ENCODE measurements at places on chromosomes 13 and 19. TPM values are rescaled to one million over a fixed set of nuclear protein-coding genes. Genes with fewer than 3 reads are reported as not detected.

DNA sequence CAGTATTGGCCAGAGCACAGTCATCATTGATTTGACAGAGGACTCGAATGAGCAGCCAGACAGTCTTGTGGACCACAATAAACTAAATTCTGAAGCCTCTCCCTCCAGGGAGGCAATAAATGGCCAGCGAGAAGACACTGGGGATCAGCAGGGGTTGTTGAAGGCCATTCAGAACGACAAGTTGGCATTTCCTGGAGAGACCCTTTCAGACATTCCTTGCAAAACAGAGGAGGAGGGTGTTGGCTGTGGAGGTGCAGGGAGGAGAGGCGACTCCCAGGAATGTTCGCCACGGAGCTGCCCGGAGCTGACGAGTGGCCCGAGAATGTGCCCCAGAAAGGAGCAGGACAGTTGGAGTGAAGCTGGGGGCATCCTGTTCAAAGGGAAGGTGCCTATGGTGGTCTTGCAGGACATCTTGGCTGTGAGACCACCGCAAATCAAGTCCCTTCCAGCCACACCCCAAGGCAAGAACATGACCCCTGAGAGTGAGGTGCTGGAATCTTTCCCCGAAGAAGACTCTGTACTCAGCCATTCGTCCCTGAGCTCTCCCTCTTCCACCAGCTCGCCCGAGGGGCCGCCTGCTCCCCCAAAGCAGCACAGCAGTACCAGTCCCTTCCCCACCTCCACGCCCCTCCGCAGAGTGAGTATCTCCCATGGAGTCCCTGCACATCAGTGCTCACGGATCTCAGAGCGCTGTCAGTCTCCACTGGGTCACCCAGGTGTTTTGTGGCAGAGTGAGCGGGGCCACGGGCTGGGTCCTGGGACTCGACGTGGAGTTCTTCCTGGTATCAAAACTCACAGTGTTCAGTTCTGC is 6.9 kb downstream of the CHAF1A start:
- H3K36me3 ChIP-seq = no peaks in the 10 kb centered on the region
- H3K27ac ChIP-seq = no peak overlapping the region
- H3K27me3 ChIP-seq = no peaks in the 10 kb centered on the region
- H3K4me1 ChIP-seq = no peaks in the 10 kb centered on the region
- no peak for DNase-seq

DNA sequence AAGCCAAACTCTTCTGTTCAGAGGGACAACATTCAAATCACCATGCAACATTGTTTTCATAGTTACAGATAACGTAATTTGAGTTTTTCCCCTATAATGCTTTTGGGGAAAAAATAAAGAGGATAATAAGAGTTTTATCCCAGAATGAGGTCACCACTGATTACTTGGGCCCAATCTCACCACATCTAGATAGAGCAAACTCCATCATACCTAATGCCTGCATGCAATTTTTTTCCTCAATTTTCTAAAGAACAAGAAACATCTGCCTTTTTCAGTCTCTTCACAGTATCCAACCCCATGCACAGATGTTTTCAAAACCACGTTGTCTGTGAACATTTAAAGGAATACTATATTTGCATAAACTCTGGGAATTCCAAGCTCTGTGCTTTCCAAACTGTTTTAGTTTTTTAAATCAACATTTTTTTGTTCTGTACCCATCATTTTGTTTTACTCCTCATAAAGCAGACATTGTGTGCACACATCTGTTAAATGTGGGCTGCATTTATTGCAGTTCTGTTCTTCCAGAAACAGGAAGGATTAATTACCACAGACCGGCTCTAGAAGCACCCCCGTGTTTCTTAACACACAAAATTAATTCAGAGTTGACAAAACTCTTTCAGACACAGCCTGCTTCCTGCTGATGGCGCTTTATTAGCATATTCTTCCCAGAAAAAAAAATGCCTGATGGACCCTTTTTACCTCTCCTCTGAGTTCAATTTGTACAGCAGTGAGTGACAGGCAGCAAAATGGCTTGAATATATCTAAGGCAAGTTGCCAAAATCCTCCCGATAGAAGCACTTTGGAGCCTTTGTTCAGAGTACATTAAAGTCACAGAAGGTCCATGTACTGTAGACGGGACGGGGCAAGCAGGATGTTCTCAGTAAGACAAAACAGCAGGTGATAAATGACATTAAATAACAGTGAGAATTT is 1171.9 kb downstream of the EFNB2 start:
- H3K36me3 ChIP-seq = no peaks in the 10 kb centered on the region
- no peak overlapping the region for H3K27ac ChIP-seq
- DNase-seq = no peak
- H3K4me1 ChIP-seq = no peaks in the 10 kb centered on the region
- H3K4me3 ChIP-seq = no peak overlapping the region
- H3K27me3 ChIP-seq = no peaks in the 10 kb centered on the region

- no peaks in the 10 kb centered on the region for H3K36me3 ChIP-seq
- H3K27me3 ChIP-seq = no peaks in the 10 kb centered on the region
- no peaks in the 10 kb centered on the region for H3K4me1 ChIP-seq
- no peak overlapping the region for H3K27ac ChIP-seq
Measured at GRCh38 chr13:63938851-63939250, 2523.2 kb upstream of the PCDH20 start.

DNA sequence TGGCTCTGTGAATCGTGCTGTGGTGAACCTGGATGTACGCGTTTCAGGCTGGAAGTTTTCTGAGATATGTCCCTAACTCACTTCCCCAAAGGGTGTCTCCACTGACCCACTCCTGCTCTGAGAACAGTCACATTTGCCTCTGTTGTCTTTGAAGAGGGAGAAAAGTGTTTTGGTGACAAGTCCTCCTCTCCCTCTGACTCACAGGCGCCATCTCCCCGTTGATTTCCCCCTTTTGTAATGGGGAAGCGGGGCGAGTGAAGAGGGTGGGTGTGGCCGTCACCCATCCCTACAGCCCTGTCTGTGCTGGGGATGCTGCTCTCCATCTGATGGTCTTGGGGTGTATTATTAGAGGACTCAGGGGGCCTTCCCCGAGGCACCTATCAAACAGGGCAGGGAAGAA is 9.6 kb downstream of the APC2 start:
- no peaks in the 10 kb centered on the region for H3K27me3 ChIP-seq
- DNase-seq = no peak
- no peak overlapping the region for H3K27ac ChIP-seq

GRCh38 chr19:31421856-31422255 is 72.6 kb upstream of the TSHZ3 start:
- H3K27me3 ChIP-seq = no peaks in the 10 kb centered on the region
- no peak overlapping the region for H3K4me3 ChIP-seq
- no peak overlapping the region for H3K27ac ChIP-seq
- no peak for DNase-seq
- no peaks in the 10 kb centered on the region for H3K4me1 ChIP-seq
- H3K36me3 ChIP-seq = no peaks in the 10 kb centered on the region

- no peaks in the 10 kb centered on the region for H3K27me3 ChIP-seq
- no peak overlapping the region for H3K27ac ChIP-seq
- no peaks in the 10 kb centered on the region for H3K4me1 ChIP-seq
- H3K36me3 ChIP-seq = no peaks in the 10 kb centered on the region
- H3K4me3 ChIP-seq = no peak overlapping the region
- no peak for DNase-seq
Measured at GRCh38 chr13:28650284-28650683, 8.6 kb upstream of the POMP start.

DNA sequence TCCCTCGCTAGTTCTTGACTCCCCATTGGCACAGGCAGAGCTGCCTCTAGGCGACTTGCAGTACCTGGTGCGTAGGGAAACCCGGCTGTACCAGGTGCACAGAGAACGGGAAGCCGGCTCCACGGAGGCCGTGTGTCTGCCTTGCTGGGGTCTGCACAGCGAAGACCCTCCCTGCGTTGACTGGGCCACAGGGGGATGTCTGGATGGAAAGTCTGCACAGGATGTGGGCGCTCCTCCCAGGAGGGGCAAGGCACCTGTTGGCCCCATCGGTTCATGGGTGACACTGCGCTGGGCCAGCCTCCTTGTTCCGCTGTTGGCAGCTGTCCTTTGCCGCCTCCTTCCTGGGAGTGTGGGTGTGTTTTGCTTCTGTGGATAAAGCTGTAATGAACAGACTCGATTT is 138.3 kb downstream of the TEX29 start:
- H3K27ac ChIP-seq = no peak overlapping the region
- H3K36me3 ChIP-seq = no peaks in the 10 kb centered on the region
- H3K27me3 ChIP-seq = no peaks in the 10 kb centered on the region
- DNase-seq = no peak

Gene FBXO27
- 8.5 TPM for total RNA-seq

GRCh38 chr13:78562237-78562889 is 41.0 kb downstream of the POU4F1 start:
- no peaks in the 10 kb centered on the region for H3K4me1 ChIP-seq
- H3K36me3 ChIP-seq = no peaks in the 10 kb centered on the region
- H3K27ac ChIP-seq = no peak overlapping the region
- H3K27me3 ChIP-seq = peaks cover 6% of the 10 kb centered on the region
- no peak for DNase-seq
- no peak overlapping the region for H3K4me3 ChIP-seq

Gene VSTM1
- not detected for total RNA-seq

- no peak overlapping the region for H3K4me3 ChIP-seq
- peak; percentile 31 for DNase-seq
- H3K4me1 ChIP-seq = no peaks in the 10 kb centered on the region
- no peak overlapping the region for H3K27ac ChIP-seq
- H3K27me3 ChIP-seq = no peaks in the 10 kb centered on the region
Measured at GRCh38 chr19:30076751-30077670, 135.0 kb downstream of the URI1 start.

- H3K27me3 ChIP-seq = no peaks in the 10 kb centered on the region
- no peaks in the 10 kb centered on the region for H3K36me3 ChIP-seq
- H3K4me3 ChIP-seq = no peak overlapping the region
- no peak overlapping the region for H3K27ac ChIP-seq
Measured at GRCh38 chr13:109146912-109147647, 517.7 kb downstream of the MYO16 start.

Gene MAP4K1
- 3.1 TPM for total RNA-seq

DNA sequence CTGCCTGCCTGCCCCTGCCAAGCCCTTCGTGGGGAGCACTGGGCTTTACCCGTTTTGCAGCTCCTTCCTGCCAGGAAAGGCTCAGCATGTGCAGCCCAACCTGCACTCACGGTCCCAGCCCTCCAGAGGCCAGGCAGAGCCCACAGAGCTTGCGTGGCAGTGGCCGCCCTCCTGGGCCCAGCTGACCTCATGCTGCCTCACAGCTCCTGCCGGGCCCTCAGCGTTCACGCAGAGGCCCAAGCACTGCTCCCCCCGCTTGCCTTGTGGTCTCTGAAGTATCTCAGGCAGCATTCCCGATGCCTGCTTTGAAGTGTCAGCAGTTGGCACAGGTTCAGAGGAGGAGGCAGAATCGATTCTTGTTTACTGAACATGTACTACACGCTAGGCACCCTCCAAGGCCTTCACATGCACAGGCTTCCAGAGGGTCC is 32.5 kb downstream of the CAPN12 start:
- no peaks in the 10 kb centered on the region for H3K27me3 ChIP-seq
- peak overlapping the region; percentile 71 for H3K27ac ChIP-seq
- H3K4me1 ChIP-seq = peaks cover 63% of the 10 kb centered on the region
- no peak overlapping the region for H3K4me3 ChIP-seq
- no peak for DNase-seq

Gene S1PR5
- total RNA-seq = not detected

DNA sequence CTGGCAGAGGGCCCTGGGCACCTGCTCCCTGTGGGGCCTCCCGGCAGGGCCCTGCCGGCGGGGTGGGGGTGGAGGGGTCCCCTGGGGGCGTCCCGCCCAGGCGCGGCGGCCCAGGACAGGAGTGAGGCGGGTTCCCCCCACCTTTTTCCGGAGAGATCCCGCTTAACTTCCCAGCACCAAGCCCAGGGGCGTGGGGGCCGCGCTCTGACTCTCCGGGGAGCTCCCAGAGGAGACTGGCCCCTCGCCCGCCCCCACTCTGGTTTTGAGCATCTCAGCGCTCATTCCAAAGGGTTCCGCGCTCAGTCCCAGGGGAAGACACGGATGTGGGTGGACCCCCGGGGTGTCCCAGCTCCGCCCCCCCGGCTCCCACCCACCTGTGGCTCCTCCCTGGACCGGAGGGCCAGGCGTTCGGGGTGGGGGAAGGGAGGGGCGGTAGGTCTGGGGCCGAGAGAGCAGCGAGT is 476 bp downstream of the C2CD4C start:
- H3K36me3 ChIP-seq = no peaks in the 10 kb centered on the region
- peak overlapping the region; percentile 9 for H3K4me3 ChIP-seq

- no peaks in the 10 kb centered on the region for H3K36me3 ChIP-seq
- no peak for DNase-seq
- no peak overlapping the region for H3K4me3 ChIP-seq
- no peak overlapping the region for H3K27ac ChIP-seq
Measured at GRCh38 chr13:101242720-101243119, 173.6 kb downstream of the NALCN start.

- no peak overlapping the region for H3K27ac ChIP-seq
- no peaks in the 10 kb centered on the region for H3K27me3 ChIP-seq
- H3K4me1 ChIP-seq = peaks cover 13% of the 10 kb centered on the region
- no peak overlapping the region for H3K4me3 ChIP-seq
- DNase-seq = no peak
Measured at GRCh38 chr19:2497186-2497585, 21.3 kb downstream of the GADD45B start.

- no peaks in the 10 kb centered on the region for H3K4me1 ChIP-seq
- no peaks in the 10 kb centered on the region for H3K27me3 ChIP-seq
- no peaks in the 10 kb centered on the region for H3K36me3 ChIP-seq
- H3K27ac ChIP-seq = no peak overlapping the region
Measured at GRCh38 chr19:33551676-33552075, 30.1 kb upstream of the PEPD start.

Gene ZNF546
- 2.0 TPM for total RNA-seq

DNA sequence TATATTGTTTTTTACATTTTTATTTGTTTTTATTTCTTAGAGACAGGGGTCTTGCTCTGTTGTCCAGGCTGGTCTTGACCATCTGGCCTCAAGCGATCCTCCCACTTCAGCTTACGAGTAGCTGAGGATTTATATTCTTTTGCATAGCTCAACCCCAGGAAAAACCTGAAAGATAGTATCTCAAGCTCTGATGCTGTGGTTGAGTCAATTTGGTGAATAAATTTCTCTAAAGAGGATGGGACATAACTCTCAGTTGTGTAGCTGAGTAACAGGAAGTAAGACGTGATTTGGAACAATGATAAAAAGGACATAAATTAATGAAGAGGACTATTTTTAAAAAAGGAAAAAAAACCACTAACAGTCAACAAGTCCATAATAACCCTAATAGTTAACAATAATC is 79.8 kb upstream of the TNFSF11 start:
- H3K36me3 ChIP-seq = no peaks in the 10 kb centered on the region
- H3K27me3 ChIP-seq = no peaks in the 10 kb centered on the region
- no peak overlapping the region for H3K4me3 ChIP-seq

Gene EIF3K
- 305 TPM for total RNA-seq

- no peak for DNase-seq
- H3K27ac ChIP-seq = no peak overlapping the region
- no peaks in the 10 kb centered on the region for H3K36me3 ChIP-seq
- peaks cover 10% of the 10 kb centered on the region for H3K4me1 ChIP-seq
Measured at GRCh38 chr13:46318986-46319385, 68.1 kb downstream of the RUBCNL start.

Gene CYP4F8
- total RNA-seq = not detected

GRCh38 chr13:53098455-53098854 is 69.8 kb downstream of the OLFM4 start:
- H3K36me3 ChIP-seq = no peaks in the 10 kb centered on the region
- no peaks in the 10 kb centered on the region for H3K4me1 ChIP-seq
- no peak overlapping the region for H3K4me3 ChIP-seq
- H3K27me3 ChIP-seq = no peaks in the 10 kb centered on the region
- DNase-seq = no peak

Gene ZNF442
- total RNA-seq = 1.9 TPM

Gene PABPC3
- not detected for total RNA-seq

Gene TUBB4A
- 15.7 TPM for total RNA-seq

- DNase-seq = peak; percentile 69
- H3K36me3 ChIP-seq = no peaks in the 10 kb centered on the region
- H3K27me3 ChIP-seq = no peaks in the 10 kb centered on the region
- peak overlapping the region; percentile 97 for H3K27ac ChIP-seq
- H3K4me3 ChIP-seq = peak overlapping the region; percentile 56
Measured at GRCh38 chr13:19864746-19865309, 1.4 kb upstream of the ZMYM5 start.

Data from right lobe of liver (tissue), 6 donors.